ENCODE measurements at places on chromosomes 16 and 17.

DNA sequence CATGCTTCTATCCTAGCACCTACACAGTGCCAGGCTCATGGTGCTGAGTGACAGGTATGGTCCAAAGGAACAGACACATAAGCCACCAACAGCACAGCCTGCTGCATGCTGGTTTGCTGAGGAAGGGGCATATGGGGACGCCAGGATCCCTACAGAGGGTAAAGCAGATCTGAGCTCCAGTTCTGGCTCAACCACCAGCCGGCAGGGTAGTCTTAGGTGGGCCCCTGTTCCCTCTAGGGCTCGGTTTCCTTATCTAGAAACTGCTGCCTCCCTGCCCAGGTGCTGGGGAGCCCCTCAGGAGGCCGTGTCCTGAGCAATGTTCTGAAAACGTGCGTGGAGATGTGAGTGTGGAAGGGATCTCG, 24.2 kb upstream of the MRPS23 start:
- no peak for DNase-seq

- DNase-seq: no peak
Observed at GRCh38 chr16:89864527-89864820, 8.9 kb upstream of the TCF25 start.

GRCh38 chr16:9092978-9093344, 1.5 kb downstream of the HAPSTR1 start:
- DNase-seq: peak; percentile 20

GRCh38 chr16:49598383-49599170, 225.0 kb downstream of the C16orf78 start:
- no peak for DNase-seq

DNA sequence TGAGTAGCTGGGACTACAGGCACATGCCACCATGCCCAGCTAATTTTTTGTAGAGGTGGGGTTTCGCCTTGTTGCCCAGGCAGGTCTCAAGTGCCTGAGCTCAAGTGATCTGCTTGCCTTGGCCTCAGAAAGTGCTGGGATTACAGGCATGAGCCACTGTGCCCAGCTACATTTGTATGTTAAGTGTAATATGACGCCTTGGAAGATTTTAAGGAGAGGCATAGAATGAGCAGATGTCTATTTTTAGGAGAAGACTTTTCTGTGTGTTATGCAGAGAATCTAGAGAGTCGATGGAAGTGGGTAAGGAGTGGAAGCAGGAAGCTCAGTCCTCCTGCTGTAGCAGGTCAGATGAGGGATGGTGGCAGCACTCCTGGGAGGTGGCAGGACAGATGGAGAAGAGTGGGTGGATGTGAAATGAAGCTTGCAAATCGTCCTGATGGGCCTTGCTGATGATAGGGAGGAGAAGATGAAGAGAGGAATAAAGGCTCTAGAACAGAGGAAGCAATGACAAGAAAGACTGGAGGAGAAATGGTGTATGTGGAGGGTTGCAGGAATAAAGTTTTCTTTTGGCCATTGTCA, 125.3 kb downstream of the SHISA6 start:
- DNase-seq: no peak

GRCh38 chr17:1010586-1010985, 13.7 kb downstream of the TIMM22 start:
- no peak for DNase-seq

GRCh38 chr16:2085669-2086068, 37.9 kb downstream of the TSC2 start:
- no peak for DNase-seq

- DNase-seq: no peak
Observed at GRCh38 chr17:63601439-63602371, 1.0 kb downstream of the TACO1 start.
